ENCODE measurements at places on chromosomes 6 and 20.

- DNase-seq, result no peak
Measured at GRCh38 chr20:56788041-56788670, 159.1 kb downstream of the TFAP2C start.

DNA sequence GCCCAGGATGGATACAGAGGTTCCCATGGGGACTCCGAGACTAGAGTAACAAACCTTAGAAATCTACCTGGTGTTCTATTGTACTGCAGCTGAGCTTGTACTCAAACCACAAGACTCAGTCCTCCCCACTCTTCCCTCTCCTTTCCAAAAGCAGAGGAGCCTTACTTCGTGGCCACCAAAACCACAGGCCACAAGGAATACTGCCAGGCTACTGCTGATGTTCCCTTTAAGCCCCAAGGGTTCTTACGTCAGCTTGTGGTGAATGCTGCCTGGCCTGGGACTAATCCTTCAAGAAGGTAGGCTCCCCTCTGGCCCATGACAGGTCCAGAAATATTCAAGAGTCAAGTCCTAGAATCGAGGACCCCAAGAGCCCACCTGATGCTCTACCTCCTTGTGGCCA, 10.5 kb upstream of the DEFB128 start:
- DNase-seq, result no peak

DNA sequence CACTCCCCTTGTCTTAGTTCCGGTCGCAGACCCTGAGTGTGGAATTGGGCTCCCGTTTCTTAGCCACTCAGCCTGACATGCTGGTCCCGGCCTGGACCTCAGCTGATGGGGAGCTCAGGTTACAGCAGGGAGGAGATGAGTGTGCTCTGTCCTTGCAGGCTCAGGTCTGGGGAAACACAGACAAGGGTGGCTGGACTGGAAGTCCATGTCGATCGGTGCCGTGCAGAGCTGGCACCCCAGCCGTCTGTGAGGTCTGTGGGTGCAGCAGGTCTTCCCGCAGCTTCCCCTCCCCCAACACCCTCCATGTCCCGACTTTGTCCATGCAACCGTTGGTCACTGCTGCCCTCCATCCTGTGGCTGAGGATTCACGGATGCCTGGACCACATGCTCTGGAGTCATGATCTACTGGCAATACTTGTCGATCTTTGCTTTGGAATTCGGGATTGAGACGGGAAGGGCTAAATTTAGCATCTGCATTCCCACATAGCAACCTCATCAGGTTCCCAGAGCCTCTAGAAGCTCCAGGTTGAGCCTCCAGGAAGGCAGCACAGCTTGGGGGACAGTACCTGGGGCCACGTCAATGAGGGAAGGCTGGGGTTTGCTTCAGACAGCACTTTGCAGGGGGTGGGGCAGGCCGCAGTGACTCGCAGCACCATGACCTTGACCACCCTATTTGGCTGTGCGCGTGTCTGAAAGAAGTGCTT, 118.8 kb downstream of the PSMB1 start:
- DNase-seq, result no peak

DNA sequence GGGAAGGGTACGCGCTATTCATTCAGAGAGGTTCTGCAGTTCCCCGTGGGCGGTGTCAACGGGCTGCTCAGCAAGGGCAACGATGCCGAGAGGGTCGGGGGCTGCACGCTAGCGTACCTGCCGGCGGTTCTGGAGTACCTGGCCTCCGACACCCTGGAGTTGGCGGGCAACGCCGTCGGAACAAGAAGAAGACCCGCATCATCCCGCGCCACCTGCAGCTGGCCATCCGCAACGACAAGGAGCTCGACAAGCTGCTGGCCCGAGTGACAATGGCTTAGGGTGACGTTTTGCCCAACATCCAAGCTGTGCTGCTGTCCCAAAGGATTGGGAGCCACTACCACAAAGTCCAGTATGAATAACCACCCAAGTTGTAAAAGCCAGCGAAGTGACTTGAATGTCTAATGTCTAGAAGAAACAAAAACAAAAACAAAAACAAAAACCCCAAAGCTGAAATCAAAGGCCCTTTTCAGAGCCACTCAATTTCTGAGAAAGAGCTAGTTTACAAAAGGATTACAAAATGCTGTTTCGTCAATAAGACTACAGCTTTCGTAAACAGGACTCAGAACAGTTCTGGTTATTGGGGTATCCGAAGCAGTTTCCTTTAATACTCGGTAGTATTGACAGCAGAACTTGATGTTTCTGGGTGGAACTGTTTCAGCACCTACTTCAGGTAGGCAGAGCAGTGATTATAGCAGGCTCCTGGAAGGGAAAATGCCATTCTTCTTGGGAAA, 21.9 kb upstream of the SLC17A4 start:
- DNase-seq, result no peak

DNA sequence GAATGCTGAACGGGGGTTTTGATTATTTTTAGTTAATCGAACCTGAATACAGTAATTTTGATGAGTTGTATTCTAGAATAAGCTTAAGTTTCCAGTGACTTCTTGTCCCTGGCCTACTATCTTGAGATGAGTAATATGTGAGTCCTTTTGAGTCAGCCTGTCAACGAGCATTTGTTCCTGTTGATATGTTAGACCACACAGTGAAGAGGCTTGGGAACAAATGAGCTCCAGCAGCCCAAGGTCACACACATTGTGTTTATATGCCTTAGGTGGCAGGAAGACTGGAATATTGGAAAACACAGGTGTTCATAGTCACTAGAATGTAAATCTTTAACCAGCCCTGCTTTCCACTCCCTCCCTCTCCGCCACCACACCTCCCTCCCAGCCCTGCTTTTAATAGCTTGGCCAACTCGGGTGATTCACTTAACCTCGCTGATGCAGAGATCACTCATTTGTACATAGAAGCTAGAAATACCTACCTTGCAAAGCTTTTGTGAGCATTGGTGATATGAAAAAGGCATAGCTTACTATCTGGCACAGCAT, 9.1 kb downstream of the SMPDL3A start:
- no peak for DNase-seq

DNA sequence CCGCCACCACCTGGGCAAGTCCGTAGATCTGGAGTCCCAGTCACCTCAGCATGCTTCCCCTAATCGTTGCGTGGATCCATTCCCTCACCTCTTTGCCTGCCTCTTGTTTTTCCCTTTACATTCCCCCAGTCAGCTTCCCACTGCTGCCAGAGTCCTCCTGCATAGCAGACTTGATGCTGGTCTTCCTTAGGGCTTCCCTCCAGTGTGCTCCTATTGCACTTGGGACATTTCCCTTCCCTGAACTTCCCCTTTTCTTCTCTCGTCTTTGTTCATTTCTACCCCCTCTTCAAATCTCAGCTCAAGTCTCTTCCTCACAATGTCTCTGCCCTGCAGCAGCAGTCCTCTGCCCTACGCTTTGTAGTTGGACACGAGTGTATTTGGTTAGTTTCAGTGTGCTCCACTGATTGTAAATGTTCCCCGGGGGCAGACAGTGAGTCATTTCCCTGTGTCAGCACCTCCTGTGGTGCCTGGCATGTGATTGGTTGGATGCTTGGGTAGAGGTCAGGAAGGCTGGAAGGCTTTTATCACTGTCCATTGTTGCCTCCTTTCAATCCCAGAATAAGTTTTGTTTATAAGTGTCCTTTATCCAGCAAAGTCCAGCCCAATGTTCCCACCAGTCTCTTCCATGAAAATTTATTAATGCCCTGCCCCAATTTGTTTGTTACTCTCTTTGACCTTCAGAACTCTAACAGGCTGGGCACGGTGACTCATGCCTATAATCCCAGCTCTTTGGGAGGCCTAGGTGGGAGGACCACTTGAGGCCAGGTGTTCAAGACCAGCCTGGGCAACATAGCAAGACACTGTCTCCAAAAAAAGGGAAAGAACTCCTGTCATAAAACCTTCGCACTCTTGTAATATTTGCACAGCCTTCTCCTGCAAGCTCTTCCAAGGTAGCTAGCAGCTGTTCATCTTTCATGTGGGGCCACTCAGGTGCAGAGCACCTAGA, 38.3 kb downstream of the FAM120B start:
- no peak for DNase-seq

DNA sequence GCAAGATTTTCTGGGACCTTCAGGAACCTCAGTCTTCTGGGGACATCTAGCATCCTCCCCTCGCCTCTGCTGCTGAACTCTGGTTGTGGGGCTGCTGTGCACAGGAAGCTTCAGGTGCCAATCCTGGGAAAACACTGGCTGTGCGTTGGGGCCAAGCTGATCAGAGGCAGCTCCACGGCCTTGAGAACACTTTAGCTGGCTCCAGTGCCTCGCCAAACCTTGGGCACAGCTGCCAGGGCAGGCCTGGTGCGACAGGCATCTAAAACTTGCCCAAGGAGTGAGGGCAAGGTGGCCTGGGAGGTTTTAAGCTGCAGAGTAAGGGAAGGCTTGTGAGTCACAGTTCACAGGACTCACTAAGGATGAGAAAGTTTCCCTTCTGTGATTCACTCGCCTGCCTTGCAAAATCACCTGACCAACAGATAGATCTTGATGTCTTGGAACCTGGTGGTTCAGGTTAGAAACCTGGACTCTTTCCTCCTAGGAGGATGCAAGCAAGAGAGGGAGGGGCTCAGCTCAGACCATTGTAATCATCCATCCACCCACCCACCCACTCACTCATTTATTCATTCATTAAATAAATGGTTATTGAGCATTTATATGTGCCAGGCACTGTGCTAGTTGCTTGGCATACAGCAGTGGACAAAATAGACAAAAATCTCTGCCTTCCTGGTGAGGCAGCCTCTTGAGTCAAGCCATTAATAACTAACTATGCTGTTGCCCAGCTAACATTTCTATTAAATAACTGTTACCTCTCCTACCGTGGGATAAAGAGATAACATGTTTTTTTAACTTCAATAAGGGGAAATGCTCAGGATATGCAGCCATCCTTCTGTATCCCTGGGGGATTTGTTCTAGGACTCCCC, 2.5 kb upstream of the SPATS1 start:
- DNase-seq, result no peak

All from stimulated activated CD8-positive, alpha-beta memory T cell treated with anti-CD3 and anti-CD28 coated beads, Interleukin-2, amount 100 ng/mL, for 48 hours (primary cell).